Metanephros (tissue), 2 donors: ENCODE measurements at places on chromosomes 2 and 18. TPM values are rescaled to one million over a fixed set of nuclear protein-coding genes. Genes with fewer than 3 reads are reported as not detected.

The POTEF gene
- total RNA-seq, result not detected

The CLEC4F gene
- not detected for total RNA-seq

The EGR4 gene
- not detected for total RNA-seq

The RTTN gene
- total RNA-seq, result 37.3 TPM

The INPP5D gene
- total RNA-seq, result 23.4 TPM

The DSC1 gene
- total RNA-seq, result 0.47 TPM
